ENCODE measurements at places on chromosomes 11 and 22.

DNA sequence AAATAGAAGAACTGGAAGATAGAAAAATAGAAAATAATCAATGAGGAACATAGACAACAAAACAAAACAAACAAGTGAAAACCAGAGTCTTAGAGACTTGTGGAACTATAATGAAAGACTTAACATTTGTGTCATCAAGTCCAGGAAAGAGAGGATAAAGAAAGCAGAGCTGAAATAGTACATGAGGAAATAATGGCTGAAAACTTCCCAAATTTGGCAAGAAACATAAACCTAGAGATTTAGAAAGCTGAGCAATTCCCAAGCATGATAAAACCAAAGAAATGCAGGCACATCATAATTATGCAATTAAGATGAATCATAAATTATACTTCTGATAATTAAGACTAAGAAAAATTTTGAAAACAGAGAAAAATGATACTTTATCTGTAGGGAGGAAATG, 614.5 kb downstream of the ETS1 start:
- ATAC-seq = no peak

- no peak for ATAC-seq
Measured at GRCh38 chr11:75182664-75183063, 31.8 kb downstream of the SLCO2B1 start.

GRCh38 chr11:67413266-67413849, 2.1 kb upstream of the CARNS1 start:
- no peak for ATAC-seq

GRCh38 chr22:26004477-26004876, 164.8 kb upstream of the SEZ6L start:
- no peak for ATAC-seq

GRCh38 chr11:93662175-93662570, 691 bp downstream of the CEP295 start:
- ATAC-seq = no peak

DNA sequence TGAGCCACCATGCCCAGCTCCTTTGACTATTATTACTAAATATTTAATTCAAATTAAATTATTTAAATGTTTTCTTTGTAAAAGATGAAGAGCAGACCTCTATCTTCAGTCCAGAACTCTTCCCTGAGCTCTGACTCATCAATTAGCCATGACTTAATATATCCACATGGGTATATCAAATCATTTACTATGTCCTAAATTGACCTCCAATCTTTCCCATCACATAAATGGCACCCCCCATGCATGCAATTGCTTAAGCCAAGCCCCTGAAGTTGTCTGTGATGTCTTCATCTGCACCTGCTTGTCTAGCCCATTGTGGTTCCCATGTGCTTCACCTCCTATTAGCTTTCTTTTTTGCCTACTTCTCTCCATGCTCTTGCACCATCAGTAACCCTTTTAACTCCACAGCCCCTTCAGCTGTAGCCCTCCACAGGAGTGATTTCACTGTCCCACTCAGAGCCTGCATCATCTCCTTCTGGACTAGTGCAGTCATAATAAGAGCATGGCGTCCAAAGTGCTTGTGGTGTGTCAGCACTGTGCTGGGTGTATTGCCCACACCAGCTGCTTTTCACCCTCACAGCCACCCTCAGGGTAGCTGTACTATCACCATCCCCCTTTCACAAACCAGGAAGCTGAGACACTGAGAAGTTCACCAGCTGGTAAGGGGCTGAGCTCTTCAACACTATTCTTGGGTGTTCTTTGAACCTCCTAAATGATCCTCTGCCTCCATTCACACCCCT, 11.8 kb upstream of the THY1 start:
- no peak for ATAC-seq

DNA sequence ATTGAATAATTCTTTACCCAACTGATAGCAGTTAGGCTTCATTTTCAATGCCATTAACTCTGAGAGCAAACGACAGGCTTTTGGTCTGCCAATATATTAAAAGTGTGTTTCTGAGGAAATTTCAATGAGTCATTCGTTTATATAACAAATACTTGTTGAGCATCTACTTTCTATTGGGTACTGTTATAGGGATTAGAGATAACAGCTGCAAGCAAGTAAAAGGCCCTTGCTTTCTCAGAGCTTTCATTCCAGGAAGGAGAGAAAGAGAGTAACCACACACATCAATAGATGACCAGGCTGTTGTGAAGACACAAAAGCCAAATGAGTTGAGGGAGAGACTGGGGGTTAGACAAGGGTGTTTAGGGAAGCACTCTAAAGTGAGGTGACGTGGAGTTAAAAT, 35.7 kb downstream of the CD44 start:
- no peak for ATAC-seq

DNA sequence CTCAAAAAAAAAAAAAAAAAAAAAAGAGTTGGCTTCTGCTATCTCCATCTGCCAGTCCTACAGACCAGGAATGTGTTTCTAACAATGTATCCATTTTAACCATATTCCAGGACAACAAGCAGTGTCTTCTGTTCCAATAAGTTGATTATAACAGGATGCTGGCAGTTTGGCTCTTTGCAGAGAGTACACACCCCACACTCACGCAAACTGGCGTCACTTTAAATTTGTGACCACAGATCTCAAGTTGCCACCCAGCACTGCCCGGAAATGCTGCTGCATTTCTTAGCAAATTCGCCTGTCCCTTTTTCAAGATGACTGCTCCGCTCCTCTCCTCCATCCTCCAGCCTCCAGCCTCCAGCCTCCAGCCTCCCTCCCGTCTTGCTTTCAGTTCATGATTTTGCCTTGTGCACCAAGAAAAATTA, 44.3 kb downstream of the SCGB1A1 start:
- ATAC-seq = no peak

DNA sequence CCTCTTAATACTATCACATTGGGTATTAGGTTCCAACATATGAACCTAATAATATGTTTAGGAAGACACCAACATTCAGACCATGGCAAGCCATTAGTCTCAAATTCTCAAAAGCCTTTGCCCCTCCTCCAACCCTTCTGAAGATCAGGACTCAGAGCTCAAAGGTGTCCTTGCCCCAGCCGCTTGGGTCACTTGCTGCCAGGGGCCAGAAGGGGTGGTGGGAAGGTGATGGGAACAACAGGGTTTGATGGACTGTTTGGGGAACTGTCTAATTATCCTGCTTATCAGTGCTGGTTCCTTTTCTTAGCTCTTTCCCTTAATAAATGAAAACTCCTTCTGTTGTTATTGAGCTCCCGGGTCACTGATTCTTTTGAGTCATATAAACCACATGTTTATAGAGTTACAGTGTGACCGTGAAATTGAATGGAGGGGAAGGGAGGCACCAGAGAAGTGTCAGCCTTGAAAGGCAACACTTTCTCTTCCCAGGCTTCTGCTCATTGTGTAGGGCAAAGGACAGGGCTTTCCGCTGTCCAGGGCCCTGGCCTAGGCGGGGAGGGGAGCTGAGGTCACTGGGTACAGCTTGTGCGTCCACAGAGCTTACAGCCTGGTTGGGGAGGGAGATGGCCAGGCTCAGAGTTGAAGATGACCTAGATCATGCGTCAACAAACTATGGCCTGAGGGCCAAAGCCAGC, 105.1 kb downstream of the FBXO7 start:
- ATAC-seq = peak; percentile 26

DNA sequence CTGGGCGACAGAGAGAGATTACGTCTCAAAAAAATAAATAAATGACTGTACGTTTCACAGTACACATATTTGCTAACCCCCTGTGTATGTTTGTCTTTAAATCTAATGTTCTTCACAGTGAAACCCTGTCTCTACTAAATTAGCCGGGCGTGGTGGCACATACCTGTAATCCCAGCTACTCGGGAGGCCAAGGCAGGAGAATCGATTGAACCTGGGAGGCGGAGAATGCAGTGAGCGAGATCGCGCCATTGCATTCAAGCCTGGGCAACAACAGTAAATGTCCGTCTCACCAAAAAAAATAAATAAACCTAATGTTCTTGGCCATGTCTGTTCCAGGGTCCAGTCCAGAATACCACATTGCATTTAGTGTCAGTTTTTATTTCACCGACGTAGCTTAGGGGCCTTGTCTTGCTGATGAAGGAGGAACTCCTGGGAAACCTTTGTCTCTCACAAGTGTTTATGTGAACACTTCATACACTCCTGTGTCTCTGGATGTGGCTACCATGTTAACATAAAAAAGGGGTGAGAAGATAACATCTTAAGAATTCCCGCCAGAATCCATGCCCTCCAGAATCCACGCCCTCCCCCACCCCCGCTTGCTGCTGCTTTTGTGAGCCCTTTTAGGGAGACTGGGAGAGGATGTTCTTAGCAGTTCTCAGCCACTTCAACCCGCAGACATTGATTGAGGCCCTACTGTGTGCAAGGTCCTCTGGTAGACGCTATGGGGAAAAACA, 5.0 kb upstream of the SERHL2 start:
- no peak for ATAC-seq

DNA sequence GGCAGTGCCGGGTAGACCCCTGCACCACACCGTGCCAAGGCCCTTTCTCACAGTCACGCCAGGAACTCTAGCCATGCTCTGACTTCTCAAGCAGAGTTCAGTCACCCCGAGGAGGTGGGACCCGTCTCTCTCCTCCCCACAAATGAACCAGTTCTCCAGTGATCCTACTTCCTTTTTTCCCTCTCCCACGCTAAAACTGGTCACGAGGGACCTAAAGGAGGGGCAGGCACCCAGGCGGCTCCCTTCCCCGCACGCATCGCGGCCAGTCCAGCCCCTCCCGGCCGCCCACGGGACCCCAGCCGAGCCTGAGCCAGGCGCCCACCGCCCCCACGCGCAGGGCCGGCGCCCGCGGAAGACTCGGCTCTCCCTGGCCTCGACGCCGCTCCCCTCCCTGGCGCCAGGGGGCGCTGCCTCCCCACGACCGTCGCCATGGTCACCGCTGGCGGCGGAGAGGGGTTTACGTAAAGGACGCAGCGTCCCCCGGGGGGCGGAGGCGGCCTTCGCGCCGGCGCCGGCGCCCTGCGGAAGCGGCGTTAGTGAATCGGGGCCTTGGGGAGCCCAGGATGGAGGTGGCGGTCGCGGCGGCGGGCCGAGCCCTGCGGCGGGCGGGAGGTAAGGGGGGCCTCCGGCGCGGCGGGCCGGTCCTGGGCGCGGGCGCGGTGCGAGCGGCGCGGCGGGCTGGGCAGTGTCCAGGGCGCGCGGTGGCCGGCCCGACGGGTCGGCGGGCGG, at the start of gene DAGLA:
Gene DAGLA (plus strand): TSS at position 499 of the 729 bp plus-strand sequence. CDS start 39,765 bp downstream, outside the sequence.
- ATAC-seq = peak; percentile 78

- ATAC-seq = peak; percentile 73
Measured at GRCh38 chr11:59173964-59174663, 2.2 kb downstream of the DTX4 start.

- ATAC-seq = no peak
Measured at GRCh38 chr11:115929618-115930129, 425.5 kb upstream of the CADM1 start.

GRCh38 chr11:60265373-60266214, 14.9 kb upstream of the MS4A4A start:
- peak; percentile 43 for ATAC-seq

- no peak for ATAC-seq
Measured at GRCh38 chr11:103295704-103296103, 186.5 kb downstream of the DYNC2H1 start.

- ATAC-seq = no peak
Measured at GRCh38 chr11:66341502-66342126, 3.3 kb downstream of the BRMS1 start.

DNA sequence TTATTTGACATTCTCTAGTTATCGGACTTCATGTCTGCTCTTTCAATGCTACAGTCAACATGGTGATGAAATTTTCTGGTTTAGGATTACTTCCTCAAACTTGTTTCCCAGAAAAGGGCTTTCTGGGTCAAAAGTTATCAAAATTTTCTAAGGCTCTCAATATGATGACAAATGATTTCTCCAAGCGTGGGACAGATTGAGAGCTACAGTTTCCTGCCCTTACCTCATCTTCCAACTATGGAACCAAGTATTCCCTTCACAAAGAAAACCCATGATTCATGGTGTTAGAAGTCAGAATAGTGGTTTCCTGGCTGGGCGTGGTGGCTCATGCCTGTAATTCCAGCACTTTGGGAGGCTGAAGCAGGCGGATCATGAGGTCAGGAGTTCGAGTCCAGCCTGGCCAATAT, 17.8 kb downstream of the MYO18B start:
- peak; percentile 46 for ATAC-seq

- peak; percentile 95 for ATAC-seq
Measured at GRCh38 chr11:79092791-79093353, 348.0 kb downstream of the TENM4 start.

DNA sequence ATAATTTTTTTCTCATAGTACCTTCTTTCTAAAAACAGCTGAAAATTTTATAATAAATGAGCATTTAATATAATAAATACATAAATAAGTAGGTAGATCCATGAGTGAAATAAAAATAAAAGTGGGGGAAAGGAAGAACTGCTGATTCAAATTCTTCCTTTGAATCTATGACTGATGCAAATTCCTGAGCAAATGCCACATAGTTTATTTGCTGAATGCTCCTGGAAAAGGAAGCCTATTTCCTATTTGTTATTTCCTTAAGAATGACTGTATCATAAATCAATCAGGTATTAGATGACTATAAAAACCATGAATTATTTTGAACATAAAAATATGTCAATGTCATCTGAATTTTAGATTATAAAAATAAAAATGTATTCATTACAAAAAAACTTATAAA, 16.6 kb downstream of the BTBD10 start:
- no peak for ATAC-seq

DNA sequence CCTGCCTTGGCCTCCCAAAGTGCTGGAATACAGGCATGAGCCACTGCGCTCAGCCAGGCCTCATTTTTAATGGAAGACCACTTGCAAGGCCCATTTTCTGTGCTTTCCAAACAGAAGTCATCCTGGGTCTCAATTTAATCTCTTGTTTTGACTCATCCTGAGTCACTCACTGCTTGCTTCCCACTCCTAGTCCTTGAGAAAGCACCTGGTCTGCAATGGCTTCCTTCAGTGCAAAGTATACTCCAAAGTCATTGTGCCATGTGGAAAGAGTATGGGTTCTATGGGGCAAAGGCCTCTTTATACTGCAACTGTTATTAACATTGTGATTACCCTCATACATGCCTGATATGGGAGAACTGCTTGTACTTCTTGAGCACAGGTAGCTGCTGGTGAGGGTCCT, 18.3 kb upstream of the SLC5A1 start:
- ATAC-seq = peak; percentile 66

GRCh38 chr22:19871845-19872778, 17.4 kb upstream of the GNB1L start:
- ATAC-seq = no peak

- peak; percentile 2 for ATAC-seq
Measured at GRCh38 chr11:61158691-61159381, 2.4 kb downstream of the VPS37C start.

DNA sequence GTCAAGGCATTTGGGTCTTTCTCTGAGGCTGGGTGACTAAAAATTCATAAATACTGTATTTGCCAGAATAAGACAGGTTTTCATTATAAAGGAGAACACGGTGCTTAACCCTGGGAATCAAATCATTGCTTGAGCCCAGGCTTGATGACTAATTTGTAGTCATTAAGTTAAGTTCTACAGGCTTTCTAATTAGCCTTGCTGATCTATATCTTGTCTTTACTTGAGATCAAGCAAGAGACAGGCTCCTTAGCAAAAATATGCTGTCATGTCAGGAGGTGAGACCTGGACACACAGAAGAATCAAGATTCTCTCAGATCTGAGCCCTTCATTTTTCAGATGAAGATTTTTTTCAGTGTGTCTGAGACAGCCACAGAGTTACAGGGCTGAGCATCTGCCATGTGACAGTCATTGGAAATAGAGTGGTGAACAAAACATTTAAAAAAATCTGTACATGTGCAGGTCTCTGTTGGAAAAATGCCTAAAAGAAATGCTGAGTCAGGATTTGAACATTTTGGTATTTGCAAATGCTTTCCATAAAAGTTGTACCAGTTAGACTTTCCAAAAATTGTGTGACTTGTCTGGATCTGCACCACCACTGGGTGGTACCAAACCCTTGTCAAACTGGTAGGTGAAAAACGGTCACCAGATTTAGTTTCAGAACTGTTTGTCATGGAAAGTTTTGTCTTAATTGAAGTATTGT, 14.6 kb downstream of the ACAT1 start:
- ATAC-seq = peak; percentile 64

All from esophagus mucosa (tissue), 1 donor.